Nucleus accumbens (tissue), 56 donors: ENCODE measurements at places on chromosomes 5 and 9.
A peak's percentile ranks its signal among the peaks of the same experiment; 100 is the strongest.

GRCh38 chr5:178434016-178434761 is 156.0 kb downstream of the COL23A1 start:
- no peak for DNase-seq

- DNase-seq = no peak
Observed at GRCh38 chr5:57207681-57208080, 33.8 kb downstream of the GPBP1 start.

- DNase-seq = no peak
Observed at GRCh38 chr9:83466351-83466750, 71.8 kb downstream of the FRMD3 start.

GRCh38 chr9:125821078-125821477 is 73.9 kb downstream of the PBX3 start:
- DNase-seq = no peak

DNA sequence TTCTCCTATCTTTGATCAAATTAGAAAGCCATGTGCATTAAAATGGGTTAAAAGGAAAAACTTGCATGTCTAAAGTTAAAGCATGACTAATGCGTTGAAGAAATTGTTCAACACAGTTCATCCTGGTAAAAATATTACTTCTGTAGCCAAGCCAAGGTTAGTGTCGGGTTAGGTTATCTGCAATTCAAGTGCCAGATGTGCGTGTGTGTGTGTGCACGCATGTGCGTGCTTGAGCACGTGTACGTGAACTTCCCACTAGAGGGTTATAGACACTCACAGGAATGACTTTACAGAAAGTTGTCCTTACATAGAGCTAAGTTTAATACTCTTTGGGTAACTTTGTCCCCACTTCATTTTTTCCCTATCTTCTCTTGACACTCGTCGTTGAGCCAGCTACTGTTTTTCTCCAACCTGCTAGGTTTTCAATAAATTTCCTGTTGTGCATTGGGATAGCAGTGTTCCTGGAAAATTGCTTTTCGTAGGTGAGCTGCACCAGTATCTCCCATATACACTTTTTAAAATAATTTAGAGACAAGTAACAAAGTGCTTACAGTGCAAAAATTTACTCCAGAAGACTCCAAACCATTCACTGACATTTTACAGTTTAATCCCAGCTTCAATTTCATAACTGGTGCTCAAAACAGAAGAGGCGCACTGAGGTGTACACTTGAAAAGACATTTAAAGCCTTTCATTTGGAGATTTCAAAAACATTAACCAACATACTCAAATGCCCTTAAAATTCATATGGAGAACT is 353.8 kb downstream of the NFIB start:
- DNase-seq = no peak

DNA sequence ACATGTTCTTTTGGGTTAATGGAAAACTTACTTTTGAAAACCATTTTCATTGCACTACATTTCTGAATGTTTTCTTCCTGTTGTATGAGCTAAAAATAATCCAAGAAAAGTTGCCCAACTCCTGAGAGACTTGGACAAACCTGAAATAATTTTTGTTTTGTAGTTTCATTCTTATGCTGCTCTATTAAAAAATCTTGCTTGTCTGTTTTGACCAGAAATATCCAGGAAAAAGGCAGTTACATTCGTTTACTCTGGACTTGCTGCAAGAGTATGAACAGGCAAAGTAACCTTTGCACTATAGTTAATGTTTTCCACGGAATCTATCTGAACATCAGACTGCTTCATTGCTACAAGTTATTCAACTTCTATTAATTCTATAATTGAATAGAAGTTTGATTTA is 200.1 kb upstream of the DAB2 start:
- DNase-seq = no peak

DNA sequence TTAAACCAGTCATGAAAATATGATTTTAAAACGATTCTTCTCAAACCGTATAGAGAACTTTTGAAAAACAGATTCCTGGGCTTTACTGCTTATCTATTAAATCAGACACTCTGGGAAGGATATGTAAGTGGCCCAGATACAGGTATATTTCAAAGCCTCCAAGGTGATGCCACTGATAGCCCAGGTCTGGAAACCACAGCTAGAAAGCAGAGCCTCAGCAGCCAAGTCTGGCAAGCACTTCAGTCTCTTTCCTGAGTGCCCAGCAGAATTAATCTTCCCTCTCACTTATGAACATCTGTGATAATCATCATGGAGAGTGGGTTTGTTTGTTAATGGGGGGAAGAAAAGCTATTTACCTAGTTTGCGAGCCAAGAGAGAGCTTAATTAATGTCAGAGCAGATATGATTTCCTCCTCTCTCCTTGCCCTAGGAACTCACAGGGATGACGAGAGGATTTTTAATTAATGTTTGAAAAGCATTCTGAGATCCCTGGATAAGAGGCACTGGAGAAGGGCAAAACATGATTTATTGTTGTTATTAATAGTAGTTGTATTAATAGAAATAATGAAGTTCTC is 368.4 kb downstream of the TLE1 start:
- no peak for DNase-seq

DNA sequence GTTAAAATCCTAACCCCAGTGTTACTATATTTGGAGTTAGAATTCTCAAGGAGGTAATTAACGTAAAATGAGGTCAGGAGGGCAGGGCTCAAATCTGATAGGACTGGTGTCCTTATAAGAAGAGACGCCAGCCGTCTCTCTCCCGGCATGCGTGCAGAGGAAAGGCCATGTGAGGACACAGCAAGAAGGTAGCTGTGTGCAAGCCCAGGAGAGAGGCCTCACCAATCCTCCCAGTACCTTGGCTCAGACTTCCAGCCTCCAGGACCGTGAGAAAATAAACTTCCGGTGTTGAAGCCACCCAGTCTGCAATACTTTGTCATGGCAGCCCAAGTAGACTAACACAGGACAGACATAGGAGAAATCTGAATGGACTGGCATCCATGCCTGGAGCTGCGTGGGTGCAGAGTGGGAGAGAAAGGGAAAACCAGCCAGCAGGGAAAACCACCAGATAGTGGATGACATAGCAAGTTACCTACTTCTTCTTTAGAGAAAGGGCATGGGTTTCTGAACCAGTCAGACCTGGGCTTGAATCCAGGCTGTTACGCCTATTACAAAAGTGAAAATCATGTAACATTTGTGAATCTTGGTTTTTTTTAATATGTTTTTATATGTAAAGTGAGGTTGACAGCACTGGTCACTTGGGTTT is 89.2 kb downstream of the FSTL4 start:
- DNase-seq = no peak

DNA sequence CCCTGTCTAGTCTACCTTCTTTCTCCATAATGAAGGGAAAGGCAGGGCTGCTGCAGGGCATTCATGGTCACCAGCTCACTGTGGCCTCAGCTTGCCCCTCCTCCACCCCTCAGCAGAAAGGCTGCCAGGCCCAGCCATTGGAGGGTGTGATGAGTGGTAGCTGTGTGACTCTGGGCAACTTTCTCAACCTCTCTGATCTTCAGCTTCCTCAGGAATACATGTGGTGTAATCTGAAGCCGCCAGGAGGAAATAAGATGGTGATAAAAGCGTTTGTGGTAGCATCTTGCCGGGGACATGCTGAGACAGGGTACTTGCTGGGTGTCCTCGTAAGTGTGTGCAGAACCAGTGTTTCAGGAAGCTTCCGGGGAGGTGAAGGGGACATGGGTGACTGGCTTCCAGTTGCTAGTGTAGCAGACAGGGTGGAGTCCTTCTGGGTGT is 9.8 kb downstream of the CXCL14 start:
- DNase-seq = no peak

GRCh38 chr5:66658516-66658915 is 62.3 kb downstream of the MAST4 start:
- DNase-seq = no peak

GRCh38 chr9:135043345-135043744 is 44.1 kb upstream of the OLFM1 start:
- DNase-seq = no peak

- peak; percentile 70 for DNase-seq
Observed at GRCh38 chr9:83622939-83623678, at the start of gene IDNK. Gene IDNK (plus strand): TSS chr9:83623143. CDS start chr9:83623172, 29 bp downstream.

GRCh38 chr9:9284201-9284600 is 1328.6 kb downstream of the PTPRD start:
- DNase-seq = no peak

GRCh38 chr5:68303754-68304420 is 88.3 kb downstream of the PIK3R1 start:
- DNase-seq = no peak

GRCh38 chr5:151719228-151720000 is 32.7 kb upstream of the SPARC start:
- no peak for DNase-seq

GRCh38 chr9:78064075-78064474 is 32.5 kb upstream of the GNAQ start:
- no peak for DNase-seq

DNA sequence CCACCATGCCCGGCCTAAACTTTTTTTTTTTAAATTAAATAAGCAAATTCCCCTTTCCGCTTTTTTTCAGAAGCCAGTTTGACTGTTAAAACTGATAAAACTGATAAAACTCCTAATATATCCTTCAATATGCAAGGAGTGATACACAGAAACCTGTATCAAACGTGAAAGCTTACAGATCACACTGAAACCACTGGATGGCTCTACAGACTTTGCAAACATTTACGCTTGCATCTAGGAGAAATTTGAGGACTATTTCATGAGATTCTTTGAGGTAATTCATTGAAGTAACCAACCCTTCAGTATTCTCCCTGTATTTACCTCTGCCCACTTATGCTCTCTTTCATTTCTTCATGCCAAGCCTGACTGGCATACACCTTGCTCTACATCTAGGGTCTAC is 40.6 kb upstream of the CHD1 start:
- DNase-seq = no peak

GRCh38 chr5:141611289-141611688 is 7.5 kb downstream of the DIAPH1 start:
- no peak for DNase-seq

GRCh38 chr5:141958113-141958512 is at the start of gene PCDH12:
Gene PCDH12 (minus strand): TSS chr5:141958202. CDS start chr5:141957851, 351 bp downstream.
- DNase-seq = no peak

DNA sequence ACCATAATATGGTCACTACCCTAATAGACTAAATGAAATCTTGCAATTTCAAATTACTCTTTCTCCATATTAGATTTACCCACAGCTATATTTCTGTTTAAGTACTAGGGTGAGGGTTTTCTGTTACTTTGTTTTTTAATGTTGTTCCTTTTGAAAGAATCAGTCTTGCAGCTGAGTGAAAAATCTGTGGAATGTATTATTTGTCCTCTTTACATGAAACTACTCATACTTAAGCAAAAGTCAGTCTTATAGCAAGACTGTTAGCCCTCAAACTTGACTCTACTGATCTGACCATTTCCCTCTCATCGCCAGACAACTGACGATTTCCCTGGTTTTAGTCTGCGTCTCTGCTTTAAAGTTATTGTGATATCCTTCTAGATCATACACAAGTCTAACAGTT is 84.0 kb downstream of the PIK3R1 start:
- DNase-seq = no peak

DNA sequence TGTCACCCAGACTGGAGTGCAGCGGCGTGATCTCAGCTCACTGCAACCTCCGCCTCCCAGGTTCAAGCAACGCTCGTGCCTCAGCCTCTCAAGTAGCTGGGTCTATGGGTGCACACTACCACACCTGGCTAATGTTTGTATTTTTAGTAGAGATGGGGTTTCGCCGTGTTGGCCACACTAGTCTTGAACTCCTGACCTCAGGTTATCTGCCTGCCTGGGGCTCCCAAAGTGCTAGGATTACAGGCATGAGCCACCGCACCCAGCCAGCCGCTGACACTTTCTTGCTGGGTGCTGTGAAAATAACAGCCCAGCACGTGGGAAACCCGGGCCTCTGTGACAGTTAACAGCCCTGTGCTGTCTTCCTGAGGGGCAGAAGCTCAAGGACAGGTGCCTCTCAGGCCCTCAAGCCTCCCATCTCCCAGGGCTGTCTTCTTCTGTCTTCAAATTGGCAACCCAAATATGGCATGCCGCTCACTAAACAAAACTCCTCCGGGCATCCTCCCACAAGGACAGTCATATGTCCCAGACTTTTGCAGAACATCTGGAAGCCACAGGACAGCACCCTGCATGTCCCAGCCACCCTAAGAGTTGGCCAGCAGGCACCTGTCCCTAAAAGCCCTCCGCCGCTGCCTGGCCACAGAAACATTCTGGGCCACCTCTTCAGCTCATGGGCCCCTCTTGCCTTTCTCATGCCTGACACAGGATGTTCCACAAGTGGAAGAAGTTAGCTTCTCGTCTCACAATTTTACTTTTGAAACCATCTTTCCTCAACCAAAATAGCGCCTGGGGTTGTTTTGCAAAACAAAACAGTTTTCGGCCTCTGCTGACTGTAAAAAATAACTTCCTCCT is 233.6 kb downstream of the SYK start:
- no peak for DNase-seq

GRCh38 chr5:136453199-136453598 is 87.9 kb upstream of the TRPC7 start:
- DNase-seq = no peak

GRCh38 chr5:82938901-82939725 is 138.1 kb downstream of the TMEM167A start:
- DNase-seq = no peak

DNA sequence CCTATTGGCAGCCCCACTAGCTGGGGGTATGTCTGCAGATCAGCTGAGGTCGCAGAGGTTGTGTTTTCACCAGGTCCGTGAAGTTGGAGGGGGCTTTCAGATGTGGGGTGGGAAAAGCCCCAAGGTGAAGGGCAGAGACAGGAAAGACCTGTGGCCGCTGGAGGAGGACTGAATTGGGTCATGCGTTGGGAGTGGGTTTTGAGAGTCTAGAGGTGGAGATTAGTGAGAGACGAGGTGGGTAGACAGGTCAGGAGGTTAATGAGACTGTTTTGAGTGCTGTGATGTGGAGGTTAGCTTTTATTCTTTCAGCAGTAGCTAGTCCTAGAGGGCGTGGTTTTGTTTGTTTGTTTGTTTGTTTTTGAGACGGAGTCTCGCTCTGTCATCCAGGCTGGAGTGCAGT is 10.3 kb downstream of the SNX30 start:
- DNase-seq = no peak

DNA sequence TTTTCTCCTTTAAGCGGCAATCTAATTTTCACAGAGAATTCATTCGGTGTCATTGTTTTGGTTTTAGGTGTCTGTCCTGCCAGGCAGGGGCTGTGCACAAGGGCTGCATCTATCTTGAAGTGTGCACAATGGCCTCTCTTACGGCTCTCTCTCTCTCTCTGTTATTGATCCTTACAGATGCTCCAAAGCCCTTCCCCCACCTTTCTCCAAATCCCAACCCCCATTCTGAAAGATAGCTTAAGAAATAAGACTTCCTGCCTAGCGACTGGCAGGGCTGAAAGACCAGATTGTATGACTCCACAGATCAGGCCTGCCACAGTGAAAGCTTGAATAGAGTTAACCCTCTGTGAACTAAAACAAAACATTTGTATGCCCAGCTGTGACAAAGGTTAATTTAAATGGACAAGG is 86.5 kb upstream of the NR5A1 start:
- no peak for DNase-seq

GRCh38 chr9:92804727-92805126 is 40.1 kb upstream of the BICD2 start:
- DNase-seq = no peak

DNA sequence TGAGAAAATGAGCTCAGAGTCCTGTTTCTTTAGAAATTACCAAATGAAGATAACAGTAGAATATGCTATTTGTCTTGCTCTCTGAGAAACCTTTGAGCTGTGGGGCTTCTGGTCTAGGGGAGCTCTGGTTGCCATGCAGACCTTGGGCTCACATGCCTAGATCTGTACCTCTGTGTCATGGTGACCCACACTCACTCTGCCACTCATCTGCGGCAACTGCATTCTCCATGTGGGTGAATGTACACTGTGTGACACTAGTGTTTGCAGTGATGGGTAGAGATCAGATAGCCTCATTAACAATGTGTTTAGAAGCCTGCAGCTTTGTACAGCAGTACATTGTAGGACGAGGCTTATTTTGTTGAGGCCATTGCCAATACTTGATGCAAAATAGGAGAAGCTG is 521.2 kb downstream of the CHSY3 start:
- DNase-seq = no peak
